CD4-positive, alpha-beta T cell treated with Interleukin-2 at 100 ng/mL for 4 hours (primary cell): ENCODE measurements at places on chromosomes 4 and X.
A peak's percentile ranks its signal among the peaks of the same experiment; 100 is the strongest.

- DNase-seq: no peak
Observed at GRCh38 chrX:25527156-25527555, 511.4 kb upstream of the ARX start.

- DNase-seq: no peak
Observed at GRCh38 chr4:79182209-79182608, 143.7 kb downstream of the NAA11 start.

DNA sequence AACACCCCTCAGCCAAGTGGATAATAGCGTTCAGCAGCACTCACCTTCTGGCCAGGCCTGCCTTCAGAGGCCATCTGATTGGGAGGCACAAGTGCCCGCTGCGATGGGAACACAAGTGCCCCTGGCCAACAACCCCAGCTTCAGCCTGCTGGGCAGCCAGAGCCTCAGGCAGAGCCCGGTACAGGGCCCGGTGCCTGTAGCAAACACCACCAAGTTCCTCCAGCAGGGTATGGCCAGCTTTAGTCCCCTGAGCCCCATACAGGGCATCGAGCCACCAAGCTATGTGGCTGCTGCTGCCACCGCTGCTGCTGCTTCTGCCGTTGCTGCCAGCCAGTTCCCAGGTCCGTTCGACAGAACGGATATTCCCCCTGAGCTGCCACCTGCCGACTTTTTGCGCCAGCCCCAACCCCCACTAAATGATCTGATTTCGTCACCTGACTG lies 55.9 kb upstream of the MTM1 start:
- DNase-seq: no peak

GRCh38 chr4:53055274-53055673 lies 193.2 kb downstream of the RASL11B start:
- DNase-seq: no peak

- DNase-seq: peak; percentile 7
Observed at GRCh38 chr4:14178421-14178820, 550.9 kb upstream of the BOD1L1 start.

- DNase-seq: no peak
Observed at GRCh38 chr4:68490826-68491457, 43.7 kb downstream of the TMPRSS11E start.

DNA sequence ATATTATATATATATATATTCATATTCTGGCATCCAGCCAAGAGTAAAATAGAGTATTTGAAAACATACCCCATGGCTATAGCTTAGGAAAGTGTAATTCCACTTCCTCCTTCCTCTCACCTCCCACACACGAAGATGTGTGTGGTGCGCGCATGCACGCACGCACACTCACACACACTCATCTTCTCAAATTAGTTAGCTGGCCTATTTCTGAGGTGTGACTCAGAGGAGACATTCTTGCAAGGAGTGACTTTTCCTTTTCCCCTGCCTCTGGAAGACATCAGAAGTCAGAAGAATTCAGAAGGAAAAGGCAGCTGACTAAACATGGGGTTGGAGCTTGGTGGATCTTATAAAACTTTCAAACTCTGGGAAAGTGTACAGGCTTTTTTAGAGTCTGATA lies 8.8 kb downstream of the ENPEP start:
- DNase-seq: no peak

DNA sequence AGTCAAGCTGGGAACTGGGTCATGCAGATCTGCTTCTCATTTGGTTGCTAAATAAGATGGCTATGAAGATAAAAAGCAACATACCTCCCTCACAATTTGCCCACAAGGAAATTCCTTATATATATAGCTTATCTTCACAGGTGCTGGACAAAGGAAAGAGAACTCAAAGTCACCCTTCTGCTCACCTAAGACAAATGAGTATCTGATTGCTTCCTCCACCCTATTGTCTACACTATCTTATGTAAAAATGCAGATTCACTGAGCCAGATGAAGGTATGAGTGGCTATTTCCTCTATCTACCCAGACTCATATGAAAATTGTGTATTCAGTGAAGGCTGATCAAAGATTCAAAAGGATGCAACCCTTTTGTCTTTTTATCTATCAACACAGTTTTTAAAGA lies 50.8 kb downstream of the CHM start:
- no peak for DNase-seq
